ENCODE measurements at places on chromosomes 7 and 10.

- no peak for DNase-seq
These were observed 3.7 kb upstream of the JCAD start for GRCh38 chr10:30063099-30063498.

- no peak for DNase-seq
These were observed 146.2 kb downstream of the GLI3 start for GRCh38 chr7:42090806-42091205.

DNA sequence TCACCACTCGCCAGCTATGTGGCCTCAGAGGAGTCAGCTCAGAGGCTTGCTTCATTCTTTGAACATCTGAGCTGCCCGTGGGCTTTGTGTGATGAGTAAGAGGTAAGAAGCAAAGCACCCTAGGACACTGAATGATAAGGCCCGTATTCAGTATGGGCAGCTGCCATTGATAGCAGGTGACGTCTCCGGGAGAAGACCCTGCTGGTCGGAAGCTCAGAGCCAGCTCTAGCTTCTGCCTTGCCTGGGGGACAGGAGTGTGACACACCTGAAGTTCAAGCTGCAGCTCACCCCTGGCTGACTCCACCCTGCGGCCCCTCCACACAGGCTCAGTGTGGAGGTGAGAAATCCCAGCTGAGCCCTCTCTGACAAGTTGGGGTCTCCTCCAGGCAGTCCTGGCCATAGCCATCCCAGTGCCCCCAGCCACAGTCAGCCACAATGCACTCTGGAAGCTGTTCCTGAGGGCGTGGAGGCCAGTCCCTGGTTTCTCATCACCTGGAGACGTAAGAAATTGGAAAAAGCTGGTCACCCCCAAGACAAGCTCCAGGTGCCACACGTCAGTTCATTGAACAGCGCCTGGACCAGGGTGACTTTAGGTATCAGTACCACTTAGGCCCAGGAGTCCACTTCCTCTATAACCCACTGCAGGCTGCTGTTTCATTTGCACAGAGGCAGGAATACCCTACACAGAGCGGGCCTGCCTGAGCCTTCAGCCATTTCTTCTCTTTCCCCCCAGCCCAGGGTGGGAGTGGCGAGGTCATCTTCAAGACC lies 164.9 kb upstream of the RHEB start:
- DNase-seq = no peak

GRCh38 chr7:107148721-107149120 lies 20.1 kb upstream of the HBP1 start:
- DNase-seq = no peak

DNA sequence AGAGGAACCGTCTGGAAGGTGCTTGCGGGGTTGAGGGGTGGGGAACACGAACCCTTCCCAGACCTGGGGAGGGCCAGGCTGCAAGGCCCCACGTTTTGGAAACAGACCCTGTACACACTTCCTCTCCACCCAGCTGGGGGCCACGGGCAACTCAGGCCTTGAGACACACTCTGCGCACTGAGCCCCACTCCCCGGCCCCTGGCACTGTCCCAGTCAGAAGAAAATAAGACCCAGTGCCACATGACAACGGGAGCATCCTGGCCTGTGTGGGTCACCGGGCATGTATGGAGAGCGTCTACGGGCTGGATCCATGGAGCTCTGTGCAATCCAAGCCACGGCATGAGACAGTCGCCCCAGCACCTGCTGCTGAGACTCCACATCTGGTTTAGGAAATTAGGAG lies 63.7 kb downstream of the CARD11 start:
- no peak for DNase-seq
